T-helper 9 cell (primary cell): ENCODE measurements at places on chromosomes 1 and 21.

- DNase-seq: no peak
Measured at GRCh38 chr1:14242123-14242522, 356.4 kb upstream of the KAZN start.

DNA sequence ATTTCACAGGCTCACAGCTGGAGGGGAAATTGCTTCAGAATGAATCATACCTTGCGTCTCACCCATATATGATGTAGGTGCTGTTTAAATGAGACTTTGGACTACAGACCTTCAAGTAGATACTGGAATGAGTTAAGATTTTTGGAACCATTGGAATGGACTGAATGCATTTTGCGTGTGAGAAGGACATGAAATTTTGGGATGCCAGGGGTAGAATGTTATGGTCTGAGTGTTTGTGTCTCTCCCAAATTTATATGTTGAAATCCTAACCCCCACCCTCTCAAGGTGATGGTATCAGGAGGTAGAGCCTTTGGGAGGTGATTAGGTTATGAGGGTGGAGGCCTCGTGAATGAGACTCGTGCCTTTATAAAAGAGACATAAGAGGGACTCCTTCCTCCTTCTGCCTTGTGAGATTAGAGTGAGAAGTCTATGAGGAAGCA lies 41.4 kb downstream of the KCNK1 start:
- DNase-seq: no peak

DNA sequence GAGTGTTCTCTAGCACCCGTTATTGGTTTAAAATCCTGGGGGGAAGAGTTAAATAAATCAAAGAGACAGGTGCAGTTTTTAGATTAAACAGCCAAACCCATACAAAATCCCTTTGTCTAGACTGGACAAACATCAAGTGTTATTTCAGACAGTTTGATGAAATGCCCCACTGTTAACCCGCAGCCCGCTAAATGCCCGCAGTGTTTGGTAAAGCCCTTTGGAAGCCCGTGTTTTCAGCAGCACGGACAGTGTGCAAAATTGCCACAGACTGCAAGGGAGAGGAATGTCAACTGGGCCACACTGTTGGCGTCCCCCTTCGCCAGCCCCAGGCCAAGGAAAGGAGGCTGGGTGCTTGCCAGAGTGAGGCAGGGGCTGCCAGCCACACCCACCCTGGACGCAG lies 26.6 kb downstream of the AJAP1 start:
- no peak for DNase-seq

- DNase-seq: no peak
Measured at GRCh38 chr1:913491-914130, 10.1 kb upstream of the SAMD11 start.

GRCh38 chr1:164983023-164983650 lies 373.4 kb downstream of the LMX1A start:
- DNase-seq: no peak

DNA sequence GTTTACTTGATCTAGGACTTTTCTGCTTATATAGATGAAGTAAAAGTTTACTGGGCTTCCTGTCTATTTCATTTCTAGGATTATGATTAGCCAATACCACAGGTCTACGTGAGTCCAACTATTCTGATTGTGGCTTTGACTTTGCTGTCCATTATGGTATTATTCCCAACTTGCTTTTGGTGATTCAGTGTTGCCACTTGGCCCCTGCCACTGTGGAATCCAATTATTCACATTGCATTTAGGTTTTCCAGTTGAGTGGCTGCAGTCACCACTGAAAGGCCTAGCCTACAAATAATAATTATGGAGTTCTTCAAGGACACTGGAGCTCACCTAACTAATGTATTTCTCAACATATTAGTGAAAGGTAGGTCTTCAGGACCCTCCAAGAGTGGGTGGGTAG lies 574.3 kb upstream of the USP24 start:
- no peak for DNase-seq

GRCh38 chr1:195866091-195866780 lies 742.0 kb downstream of the KCNT2 start:
- DNase-seq: no peak

DNA sequence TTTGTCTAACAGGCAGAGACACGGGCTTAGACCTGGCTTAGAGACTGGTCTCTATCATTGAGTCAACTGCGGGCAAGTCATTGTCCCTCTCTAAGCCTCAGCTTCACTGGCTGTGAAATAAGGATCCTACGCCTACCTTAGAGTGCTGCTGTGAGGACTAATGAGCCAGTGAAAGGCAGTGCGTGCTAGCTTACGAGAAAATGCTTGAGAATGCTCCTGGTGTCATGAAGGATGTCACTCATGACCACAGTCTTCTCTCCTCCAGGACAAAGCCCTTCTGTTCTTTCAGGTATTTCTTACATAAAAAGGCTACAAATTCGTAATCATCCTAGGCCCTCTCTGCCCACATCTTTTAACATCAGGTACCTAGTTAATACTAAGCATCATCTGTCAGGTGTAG lies 16.5 kb upstream of the A3GALT2 start:
- no peak for DNase-seq
